NCI-H2107 (cell line): ENCODE measurements at places on chromosomes 2 and 18.

GRCh38 chr2:19785447-19785846 is 116.3 kb downstream of the TTC32 start:
- no peak for DNase-seq

DNA sequence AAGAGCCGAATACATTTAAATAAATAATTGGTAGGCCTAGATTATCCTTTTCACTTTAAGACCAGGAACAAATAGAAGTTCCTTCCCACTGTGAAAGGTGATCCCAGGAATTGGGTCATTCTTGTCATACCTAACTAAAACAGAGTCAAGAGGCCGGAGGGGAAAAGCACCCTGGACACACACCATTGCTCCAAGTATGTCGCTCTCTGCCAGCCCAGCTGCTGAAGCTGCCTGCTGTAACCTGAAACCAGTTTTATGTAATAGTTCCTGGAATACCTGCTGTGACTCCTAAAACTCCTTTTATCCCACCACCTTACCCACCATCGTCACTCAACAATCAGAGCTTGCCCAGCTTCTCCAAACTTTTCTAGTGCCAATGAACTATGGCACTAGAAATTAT is 217.1 kb downstream of the PTPRM start:
- no peak for DNase-seq

DNA sequence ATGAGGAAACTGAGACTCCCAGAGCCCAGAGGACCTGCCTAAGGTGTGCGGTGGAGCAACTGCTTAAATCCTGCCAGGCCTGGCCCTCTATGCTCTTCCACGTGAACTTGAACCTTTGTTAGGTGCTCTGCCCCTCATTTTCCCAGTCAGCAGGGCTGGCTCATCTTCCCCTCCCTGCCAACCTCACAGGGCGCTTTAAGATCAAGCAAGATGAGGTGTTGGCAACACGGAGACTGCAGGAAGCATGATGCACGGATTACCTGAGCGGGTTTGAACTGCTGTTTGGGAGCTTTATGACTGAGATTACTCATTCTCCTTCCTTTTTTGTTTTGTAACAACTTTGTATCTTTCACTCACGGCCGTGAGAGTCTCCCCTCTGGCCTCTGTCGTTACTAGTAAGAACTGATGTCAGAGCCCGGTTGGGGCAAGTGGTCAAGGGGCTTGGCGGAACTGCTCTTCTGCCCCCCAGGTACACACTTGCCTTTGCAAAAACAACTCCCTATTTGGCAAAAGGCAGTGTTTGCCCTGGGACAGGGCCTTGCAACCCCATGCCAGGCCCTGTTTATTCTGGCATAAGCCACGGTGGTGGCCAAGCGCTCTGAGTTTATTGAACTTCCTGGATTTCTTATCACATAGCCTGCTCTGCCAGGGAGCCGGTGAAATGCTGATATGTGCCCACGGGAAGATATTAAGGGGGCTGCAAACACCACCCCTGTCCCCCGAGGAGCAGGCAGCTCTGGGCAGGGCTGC is 127.8 kb downstream of the INHBB start:
- DNase-seq = no peak

- no peak for DNase-seq
Observed at GRCh38 chr2:134124047-134124753, 129.7 kb upstream of the MGAT5 start.

DNA sequence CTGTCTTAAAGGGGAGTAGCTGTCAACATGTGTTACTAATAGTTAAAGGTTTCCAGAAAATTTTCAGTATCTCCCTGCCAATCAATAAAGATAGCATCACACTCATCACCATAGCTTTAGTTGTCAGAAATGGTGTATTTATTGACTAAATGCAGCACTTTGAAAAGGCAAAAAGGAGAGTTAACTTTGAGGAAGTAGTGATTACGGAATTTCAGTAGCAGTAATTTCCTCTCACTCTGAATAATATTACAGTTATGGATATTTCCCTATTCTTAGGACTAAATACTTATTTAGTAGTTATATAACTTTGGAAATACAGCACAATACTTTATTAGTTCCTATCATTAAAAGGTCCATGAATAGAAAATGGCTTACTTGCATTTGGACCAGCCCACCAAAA is 250.5 kb downstream of the CAMKMT start:
- DNase-seq = no peak
